ENCODE measurements at places on chromosomes 5 and 9.
A peak's percentile ranks its signal among the peaks of the same experiment; 100 is the strongest.

GRCh38 chr9:87686520-87687090 is 39.3 kb upstream of the CTSL start:
- no peak for DNase-seq

- no peak for DNase-seq
These were observed 30.2 kb downstream of the BRINP1 start for GRCh38 chr9:119339056-119339455.

- no peak for DNase-seq
These were observed 20.6 kb downstream of the NSD1 start for GRCh38 chr5:177154003-177154643.

GRCh38 chr9:14096258-14096922 is 217.6 kb downstream of the NFIB start:
- DNase-seq: no peak

DNA sequence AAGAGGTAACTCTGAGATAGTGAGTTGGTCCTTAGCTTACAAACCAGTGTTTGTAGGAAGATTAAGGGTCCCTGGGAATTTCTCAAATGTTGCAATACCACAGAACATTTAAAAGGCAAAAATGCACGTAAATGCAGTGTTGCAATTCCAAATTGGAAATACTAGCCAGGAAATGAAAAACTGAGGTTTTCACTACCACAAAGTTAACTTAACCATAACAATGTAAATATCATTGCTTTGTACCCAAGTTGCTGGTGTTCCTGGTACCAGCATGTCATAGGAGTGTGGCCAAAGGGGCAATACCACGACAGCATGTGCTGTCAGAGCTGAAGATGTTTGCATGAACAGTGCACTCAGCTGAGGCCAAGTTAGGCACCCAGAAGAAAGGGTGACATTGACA is 382.9 kb downstream of the GLIS3 start:
- DNase-seq: no peak

- no peak for DNase-seq
These were observed 15.3 kb downstream of the BRD3 start for GRCh38 chr9:134052491-134052890.

- no peak for DNase-seq
These were observed 605 bp upstream of the DNLZ start for GRCh38 chr9:136363949-136364748.

DNA sequence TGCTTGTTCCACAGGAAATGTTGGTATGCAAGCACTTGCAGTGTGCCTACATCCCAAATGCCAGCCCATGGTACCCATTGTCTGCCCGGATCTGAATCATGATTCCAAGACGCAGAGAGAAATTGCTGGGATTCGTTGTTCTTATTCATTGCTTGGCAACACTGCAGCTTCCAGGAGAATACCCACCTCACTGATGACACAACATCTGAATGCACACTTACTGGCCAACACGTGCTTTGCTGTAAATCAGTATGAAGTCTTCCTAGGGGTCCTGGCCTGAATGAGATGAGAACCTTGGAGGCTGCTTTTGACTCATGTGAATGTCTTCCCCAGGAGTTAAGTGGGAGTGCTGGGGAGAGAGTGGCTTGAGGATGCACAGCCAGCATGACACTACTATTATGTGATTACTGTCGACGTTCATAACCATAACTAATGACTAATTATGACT is 11.6 kb downstream of the SRD5A1 start:
- DNase-seq: no peak

- DNase-seq: no peak
These were observed 153.1 kb downstream of the CCDC192 start for GRCh38 chr5:127856292-127856691.

DNA sequence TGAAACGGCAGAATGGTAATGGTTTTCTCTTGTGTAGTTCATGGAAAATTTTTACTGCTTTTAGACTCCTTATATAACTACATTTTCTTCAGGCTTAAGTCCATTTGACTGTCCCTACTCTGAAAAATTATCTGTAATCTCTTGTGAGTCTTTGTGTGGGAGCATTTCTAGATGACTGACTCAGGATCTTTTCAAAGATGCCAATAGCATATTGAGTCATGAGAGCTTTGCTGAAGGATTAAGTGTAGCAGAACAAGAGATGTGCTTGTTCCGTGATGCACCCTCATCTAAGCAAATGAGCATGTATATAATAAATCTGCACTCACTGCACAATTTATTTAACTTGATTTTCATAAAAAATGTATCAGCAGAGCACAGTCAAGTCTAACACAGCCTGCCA is 298.7 kb upstream of the CDH6 start:
- no peak for DNase-seq

DNA sequence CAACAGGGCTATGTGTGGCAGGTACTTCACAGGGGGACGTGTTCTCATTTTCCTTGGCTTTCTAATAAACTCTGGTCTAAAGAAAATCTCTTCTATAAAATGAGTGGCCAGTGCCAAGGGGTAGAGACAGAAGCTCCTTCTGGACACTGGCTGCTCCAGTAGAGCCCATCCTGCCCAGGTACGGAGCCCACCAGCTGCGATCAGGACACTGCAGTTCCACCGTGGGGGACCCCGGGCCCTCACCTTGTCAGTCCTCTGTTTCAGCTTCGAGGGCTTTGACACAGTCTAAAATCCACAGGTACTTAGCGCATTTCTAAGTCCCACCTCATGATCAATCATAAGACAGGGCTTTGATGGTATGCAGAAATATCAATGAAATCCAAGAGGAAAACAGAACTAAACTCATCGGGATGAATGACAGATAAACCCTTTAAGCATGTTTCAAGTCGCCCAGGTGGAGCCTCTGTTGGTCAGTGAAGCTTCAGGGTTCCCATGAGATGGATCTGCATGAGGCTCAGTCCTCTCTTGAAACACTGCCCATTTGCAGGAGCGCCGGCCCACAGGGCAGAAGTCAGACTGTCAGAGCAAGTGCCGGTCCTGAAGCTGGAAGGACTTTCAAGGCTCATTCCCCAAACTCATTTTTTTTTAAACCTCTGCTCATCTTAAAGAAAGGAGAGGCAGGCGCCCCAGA is 20.3 kb upstream of the TERT start:
- DNase-seq: no peak

DNA sequence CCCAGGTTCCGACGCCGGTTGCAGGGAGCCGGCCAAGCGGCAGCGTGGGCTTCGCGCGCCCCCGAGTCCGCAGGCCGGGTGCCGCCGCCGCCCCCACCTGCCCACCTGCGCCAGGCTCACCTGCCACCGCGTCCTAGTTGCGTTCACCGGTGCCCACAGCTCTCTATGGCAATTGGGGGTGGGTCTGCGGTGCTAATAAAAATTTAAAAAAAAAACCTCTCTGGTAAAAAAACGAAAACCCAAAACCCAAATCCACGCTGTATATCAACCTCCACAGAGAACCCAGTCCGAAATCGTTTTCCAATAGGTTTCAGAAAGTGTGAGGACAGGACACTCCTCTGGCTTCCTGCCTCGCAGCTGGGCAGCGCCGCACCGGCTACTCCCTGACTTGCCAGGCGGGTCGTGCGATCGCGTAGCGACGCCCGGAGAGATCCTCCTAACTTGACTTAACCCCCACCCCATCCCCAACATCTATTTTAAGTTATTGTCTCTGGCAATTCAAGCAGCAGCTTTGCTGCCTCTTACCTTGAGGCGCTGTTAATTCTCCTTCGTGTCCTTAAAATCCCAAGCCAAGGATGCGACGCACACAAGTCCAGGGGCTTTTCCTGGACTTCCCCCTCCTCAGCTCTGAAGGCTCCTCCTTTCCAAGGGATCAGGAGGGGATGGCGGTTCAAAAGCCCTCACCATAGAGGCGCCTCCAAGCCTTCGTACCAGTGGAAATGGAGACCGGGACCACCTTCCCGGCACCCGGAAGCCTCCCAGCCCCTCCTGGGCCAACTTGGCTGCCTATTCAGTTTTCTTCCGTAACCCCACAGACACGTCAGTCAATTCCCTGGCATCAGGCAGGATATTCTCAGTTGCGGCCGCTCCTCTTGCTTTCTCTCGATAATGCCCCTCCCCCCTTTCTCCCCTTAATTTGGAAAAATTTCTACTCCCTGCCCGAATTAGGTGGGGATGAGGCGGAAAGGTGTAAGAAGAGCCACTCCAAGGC is 1639.4 kb upstream of the C9orf72 start:
- no peak for DNase-seq

GRCh38 chr9:123929177-123929869 is 603 bp downstream of the DENND1A start:
- no peak for DNase-seq

GRCh38 chr5:219991-220390 is 1.9 kb downstream of the SDHA start:
- DNase-seq: no peak

DNA sequence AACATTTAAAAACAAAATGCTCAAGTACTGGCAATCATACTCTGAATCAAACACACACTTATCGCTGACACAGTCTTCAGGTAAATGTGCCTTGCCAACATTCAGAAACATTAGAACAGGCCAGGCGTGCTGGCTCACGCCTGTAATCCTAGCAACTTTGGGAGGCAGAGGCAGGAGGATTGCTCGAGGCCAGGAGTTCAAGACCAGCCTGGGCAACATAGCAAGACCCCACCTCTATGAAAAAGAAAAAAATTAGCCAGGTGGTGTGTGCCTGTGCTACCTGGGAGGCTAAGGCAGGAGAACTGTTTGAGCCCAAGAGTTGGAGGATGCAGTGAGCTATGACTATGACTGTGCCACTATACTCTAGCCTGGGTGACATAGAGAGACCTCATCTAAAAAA is 20.6 kb downstream of the DROSHA start:
- DNase-seq: no peak

GRCh38 chr5:179801304-179802206 is 5.1 kb downstream of the MGAT4B start:
- no peak for DNase-seq

DNA sequence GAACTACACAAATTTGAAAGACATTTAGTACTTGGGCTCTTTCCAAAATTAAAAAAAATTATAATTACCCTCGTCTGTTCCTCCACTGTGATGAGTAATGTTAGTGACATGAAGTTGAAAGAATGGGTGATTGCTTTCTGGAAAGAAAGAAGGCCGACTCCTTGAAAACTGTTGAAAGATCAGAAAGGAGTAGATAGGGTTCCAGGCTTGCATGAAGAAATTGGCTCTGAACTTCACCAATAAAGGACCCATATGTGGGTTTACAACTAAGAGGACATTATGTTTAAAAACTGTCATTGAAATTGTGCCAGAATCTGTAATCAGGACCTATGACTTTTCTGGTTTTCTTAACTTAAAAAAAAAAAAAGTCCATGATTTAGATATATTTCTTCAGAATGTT is 20.7 kb upstream of the MOCS2 start:
- no peak for DNase-seq

- no peak for DNase-seq
These were observed 78.2 kb upstream of the RAPGEF1 start for GRCh38 chr9:131818089-131818488.

DNA sequence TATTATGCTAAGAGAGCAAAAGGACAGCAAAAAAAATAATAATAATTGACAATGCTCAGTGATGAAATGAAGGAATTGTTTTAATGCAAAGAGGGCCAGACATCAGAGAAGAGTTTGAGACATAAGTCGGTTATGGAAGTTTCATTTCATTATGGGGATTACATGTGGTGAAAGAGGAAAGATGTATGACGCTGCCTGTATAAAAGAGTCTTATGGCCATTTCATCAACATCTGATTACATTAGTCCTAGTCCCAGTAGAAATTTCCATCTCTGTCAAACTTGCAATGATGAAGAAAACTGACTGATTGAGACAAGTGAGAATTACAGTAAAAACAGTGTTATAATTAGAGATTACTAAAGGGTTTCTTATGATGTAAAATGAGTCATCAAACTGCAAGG is 900.6 kb upstream of the CDH9 start:
- no peak for DNase-seq

GRCh38 chr5:33223563-33224284 is 217.0 kb upstream of the TARS1 start:
- DNase-seq: no peak

DNA sequence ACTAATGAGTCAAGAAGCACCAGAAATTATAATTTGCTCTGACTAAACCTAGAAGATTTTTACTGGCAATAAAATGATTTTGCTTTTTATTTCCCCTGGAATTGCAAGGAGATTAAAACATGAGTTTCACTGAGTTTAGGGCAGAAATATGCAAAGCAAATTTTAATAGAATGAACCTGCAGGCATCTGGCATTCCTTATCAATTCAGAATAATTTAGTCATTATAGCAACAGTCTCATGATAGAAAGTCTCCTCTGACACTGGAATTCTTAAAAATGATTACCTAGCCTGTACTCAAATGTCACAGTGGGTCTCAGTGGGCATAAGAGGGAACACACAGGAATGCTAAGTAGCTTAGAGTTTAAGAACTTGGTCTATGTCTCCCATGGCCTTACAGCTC is 195.9 kb downstream of the TTC39B start:
- DNase-seq: no peak

GRCh38 chr9:128161215-128161902 is 1.3 kb downstream of the BBLN start:
- DNase-seq: no peak

- no peak for DNase-seq
These were observed 42.7 kb upstream of the SMIM15 start for GRCh38 chr5:61205013-61205412.

- no peak for DNase-seq
These were observed 40.9 kb downstream of the ANGPTL2 start for GRCh38 chr9:127081250-127082185.

DNA sequence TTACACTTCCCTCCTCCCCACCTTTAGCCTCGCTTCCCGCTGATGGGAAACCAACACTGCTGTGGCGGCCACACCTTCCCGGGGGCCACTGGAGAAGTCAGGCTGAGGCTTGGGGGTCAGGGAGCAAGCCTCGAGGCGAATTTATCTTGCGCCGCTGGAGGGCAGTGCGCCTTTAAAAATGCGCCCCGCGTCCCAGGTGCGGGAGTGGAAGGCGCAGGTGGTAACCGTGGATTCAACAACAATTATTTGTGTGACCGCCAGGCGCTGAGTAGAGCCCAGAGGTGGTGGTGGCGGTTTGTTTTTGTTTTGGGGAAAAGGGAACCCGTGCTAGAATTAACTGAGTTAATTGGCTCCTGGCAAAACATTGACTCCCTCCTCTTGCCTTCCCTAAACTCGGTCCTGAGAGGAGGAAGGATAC is 1.1 kb downstream of the CFAP77 start:
- DNase-seq: peak; percentile 61

DNA sequence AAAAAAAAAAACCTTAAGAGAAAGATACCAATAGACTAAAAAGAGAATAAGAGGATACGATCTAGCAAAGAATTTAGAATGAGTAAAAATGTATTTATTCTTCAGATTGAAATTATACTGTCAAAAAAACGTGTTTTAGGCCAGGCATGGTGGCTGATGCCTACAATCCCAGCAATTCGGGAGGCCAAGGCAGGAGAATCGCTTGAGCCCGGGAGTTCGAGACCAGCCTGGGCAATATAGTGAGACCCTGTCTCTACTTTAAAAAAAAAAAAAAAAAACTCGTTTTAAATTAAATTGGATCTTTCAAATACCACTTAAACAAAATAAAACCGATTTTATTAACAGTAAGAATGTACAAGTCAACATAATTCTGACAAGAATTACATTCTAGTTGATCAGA is 41.8 kb downstream of the FBXL17 start:
- DNase-seq: no peak

- DNase-seq: no peak
These were observed 170.1 kb downstream of the ICE1 start for GRCh38 chr5:5592541-5592940.

Data from LoVo (cell line).